Activated naive CD4-positive, alpha-beta T cell (primary cell): ENCODE measurements at places on chromosomes 1 and 21.

DNA sequence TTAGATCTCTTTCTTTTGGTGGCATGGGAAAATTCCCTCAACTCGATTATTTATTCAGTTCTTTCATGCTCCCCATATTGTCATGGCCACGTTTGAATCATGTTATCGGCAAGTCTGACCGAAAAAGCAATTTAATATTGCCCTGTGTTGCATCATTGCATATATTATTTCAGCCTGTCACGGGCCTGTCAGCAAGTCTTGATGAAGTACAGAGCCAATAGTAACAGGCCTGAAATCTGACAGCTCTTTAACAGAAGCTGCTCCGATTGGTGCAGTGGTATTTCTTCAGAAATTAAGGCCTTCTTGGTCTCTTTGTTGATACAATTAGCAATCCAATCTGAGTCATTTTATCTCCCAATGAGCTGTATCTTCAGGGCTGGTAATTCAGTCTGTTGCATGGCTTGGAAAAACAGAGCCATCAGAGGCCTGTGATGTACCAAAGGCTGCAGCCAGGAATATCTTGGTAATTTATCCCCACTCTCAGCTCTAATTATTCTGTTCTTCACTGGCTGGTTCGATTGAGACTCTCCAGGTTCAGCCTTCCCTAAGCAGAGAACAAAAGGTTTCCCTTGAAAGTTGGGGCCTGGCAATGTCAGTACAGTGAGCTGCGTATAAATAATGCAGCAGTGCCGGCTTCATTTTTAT is 149.5 kb downstream of the FGGY start:
- no peak for DNase-seq

GRCh38 chr1:108045460-108045859 is 80.5 kb upstream of the VAV3 start:
- DNase-seq: no peak

GRCh38 chr1:226481133-226481532 is 67.4 kb upstream of the STUM start:
- no peak for DNase-seq

DNA sequence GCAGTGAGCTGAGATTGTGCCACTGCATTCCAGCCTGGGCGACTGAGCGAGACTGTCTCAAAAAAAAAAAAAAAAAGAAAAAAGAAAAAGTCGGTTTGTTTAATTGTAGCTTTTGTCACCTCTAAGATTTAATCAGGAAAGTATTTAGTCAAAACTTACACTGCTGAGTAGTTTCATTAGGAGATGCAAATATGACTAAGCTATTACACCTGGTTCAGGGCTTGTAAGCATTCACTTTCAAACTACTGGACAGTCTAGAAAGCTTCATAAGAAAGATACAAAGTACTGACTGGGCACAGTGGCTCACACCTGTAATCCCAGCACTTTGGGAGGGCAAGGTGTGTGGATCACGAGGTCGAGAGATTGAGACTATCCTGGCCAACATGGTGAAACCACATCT is 75.9 kb upstream of the CACYBP start:
- DNase-seq: no peak

GRCh38 chr1:37808369-37809319 is 636 bp upstream of the YRDC start:
- no peak for DNase-seq
